Left cardiac atrium (tissue), 4 donors: ENCODE measurements at places on chromosomes 1 and 21. TPM values are rescaled to one million over a fixed set of nuclear protein-coding genes. Genes with fewer than 3 reads are reported as not detected.

DNA sequence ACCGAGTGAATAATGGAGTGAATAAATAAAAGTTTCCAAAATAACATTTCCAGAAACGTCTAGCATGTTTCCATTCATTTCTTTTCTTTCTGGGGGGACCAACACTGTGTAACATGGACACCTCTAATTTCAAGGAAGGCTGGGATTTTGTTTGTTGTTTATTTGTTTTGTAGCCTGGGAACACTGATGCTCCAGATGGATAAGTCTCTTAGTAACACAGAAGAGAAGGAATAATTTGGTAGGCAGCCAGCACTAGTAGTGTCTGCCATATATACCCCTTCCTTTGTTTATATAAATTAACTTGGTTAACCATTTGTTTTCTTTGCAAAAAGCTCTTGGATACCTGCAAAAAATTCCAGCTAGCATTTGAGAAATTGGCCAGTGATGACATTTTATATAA, 411.4 kb upstream of the DEPDC1 start:
- no peak for DNase-seq

DYRK1A gene
- 68.3 TPM for total RNA-seq

PLD5 gene
- total RNA-seq = 0.05 TPM

APOBEC4 gene
- not detected for total RNA-seq

TLCD4 gene
- total RNA-seq = 43.4 TPM

DNA sequence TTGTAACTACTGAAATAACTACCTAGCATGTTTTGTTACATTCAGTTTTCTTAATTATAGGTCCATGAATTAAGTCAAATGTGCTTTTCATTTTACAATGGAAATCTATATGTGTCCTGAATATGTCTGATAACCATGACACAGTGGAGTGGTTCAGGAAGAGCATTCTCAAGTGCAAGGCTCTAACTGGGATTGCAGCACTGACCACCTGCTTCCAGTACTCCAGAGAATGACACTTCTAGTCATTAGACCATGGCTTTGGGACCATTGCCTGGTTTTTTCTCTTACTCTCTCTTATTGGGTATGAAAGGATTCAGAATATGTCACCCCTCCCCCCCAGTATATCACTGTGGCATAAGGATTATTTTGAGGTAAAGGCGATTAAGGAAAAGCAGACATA, 204.9 kb upstream of the CACYBP start:
- DNase-seq = no peak
